ENCODE measurements at places on chromosomes 2 and 18.

DNA sequence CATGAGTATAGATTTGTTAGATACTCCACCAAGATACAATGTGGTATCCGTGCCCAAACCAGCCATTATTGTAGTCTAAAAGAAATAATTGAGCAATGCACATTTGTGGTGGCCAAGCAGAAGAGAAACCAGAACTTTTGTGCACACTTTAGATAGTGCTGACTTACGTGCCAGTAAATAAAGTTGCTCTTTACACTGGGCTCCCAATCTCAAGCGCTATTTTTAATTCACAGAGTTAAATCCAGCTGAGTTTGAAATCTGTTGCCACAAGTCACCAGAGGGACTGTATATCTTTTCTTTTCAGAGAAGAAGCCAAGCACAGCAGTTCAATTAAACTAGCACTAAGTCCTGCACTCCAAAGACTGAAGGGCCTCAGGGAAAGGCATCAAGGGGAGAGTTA, 680.4 kb downstream of the TDRD15 start:
- DNase-seq = no peak

GRCh38 chr2:172655838-172656573, 79.6 kb upstream of the RAPGEF4 start:
- no peak for DNase-seq

DNA sequence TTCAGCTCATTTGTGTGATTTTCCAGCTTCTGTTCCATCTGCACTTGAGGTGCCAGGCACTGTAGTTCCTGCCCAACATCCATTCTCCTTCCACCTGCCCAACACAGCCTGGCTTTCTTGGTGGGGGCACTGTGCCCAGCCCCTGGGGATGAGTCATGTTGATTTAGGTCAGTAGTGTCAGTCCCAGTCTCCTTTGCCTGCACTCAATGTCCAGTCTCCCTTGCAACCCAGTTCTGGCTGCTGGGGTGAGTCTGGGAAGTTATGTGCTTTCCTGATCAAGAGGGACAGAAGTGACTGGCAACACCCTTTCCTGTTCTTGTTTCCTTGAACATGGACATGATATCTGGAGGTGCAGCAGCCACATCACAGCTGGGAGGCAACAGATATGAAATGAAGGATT, 1.5 kb upstream of the ASB18 start:
- DNase-seq = no peak

- DNase-seq = no peak
Observed at GRCh38 chr2:73997813-73998212, 13.1 kb downstream of the TET3 start.

DNA sequence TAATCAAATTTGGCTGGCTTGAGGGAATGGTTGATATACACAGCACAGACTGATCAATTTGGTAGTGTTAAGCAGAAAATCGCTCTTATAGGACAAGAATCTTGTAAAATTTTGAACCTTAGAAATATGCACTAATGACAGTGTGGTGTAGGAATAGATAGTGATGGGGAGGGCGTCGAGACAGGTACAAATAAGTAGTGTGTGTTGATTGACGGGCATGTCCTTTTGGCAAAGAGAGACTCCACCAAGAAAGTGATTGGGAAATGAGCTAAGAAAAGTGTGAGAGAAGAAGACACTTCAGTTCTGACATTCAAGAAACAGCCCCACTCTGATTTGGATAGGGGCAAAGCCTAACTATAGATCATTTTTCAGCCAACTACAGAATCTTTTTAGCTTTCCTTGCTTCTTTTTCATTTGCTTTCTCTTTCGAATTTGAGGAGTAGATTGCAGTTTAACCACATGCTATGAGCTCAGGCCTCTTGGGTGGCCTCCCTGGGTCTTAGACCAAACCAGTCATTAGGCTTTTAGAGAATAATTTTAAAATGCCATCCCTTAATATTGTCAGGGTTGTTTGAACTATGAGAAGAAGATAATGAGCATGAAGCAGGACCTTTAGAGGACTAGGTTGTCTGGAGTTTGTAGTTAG, 127.1 kb downstream of the CERS6 start:
- DNase-seq = no peak

Data from activated CD8-positive, alpha-beta memory T cell treated with anti-CD3 and anti-CD28 coated beads for 4 hours (primary cell).